ENCODE measurements at places on chromosomes 6 and 20. TPM values are rescaled to one million over a fixed set of nuclear protein-coding genes. Genes with fewer than 3 reads are reported as not detected.

Gene NDUFAF4
- 75.8 TPM for total RNA-seq

Gene CGA
- total RNA-seq, result not detected

Gene RNF144B
- total RNA-seq, result 8.2 TPM

DNA sequence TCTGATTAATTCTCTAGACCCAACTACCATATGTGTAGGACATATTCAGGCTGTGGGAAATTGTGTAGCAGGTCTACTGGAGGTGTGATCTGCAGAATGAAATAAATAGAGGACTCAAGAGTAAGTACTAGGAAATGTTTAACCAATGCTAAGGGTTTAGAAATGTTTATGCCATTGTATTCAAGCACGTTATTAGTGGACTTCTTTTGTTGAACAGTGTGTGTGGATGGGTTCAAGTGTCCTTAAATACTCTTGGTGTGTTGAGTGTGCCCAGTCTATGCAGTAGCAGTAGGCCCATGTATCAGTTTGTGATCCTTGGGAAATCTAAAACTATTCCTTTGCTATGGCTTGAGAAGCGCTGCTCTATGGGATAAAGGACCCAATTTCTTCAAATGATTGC is 112.1 kb downstream of the FARS2 start:
- H3K4me1 ChIP-seq, result peaks cover 5% of the 10 kb centered on the region
- no peaks in the 10 kb centered on the region for H3K27me3 ChIP-seq
- no peak overlapping the region for H3K4me3 ChIP-seq
- no peak for DNase-seq

DNA sequence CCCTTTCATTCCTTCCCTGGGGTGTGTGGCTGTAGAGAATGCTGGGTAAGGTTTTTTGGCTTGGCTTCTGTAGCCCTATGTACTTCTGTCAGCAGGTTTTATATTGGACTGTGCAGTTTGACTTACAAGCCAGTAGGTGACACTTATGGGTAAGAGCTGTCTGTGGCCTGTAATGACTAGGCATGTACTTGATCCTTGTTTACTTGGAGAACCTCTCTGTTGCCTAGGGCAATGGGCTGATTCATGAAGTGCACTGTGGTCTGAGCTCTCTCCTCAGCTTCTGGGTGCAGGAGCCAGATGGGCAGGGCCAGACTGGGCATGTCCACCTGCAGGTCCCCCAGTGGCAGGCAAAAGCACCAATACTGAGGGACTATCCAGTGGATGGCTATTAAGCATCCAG is 544.6 kb downstream of the ADGRB3 start:
- no peaks in the 10 kb centered on the region for H3K27me3 ChIP-seq
- H3K36me3 ChIP-seq, result no peaks in the 10 kb centered on the region
- DNase-seq, result no peak
- H3K27ac ChIP-seq, result no peak overlapping the region
- H3K4me3 ChIP-seq, result no peak overlapping the region

DNA sequence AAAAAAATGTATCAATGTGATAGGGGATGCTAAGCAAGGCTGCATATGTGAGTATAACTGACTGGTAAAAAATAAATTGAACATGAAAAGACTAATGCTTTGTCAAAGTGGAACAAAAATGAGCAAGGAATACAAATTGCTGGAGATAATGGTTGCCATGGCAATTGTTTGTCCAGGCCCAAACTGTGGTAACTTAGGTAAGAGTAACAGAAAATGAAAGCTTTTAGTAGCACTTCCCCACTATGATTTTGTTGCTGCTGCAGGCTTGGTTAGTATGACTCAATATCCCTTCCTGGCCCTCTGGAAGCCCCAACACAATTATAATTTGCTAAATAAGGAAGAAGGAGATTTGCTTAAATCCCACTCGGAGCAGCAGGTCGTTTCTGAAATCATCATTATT is 577.1 kb downstream of the DOK5 start:
- no peak overlapping the region for H3K4me3 ChIP-seq
- H3K36me3 ChIP-seq, result peaks cover 69% of the 10 kb centered on the region
- peaks cover 15% of the 10 kb centered on the region for H3K27me3 ChIP-seq
- H3K27ac ChIP-seq, result no peak overlapping the region

Gene LAMP5
- 0.37 TPM for total RNA-seq

Measured in WTC11 (cell line).